Osteoblast (primary cell): ENCODE measurements at places on chromosomes 12 and 14. TPM values are rescaled to one million over a fixed set of nuclear protein-coding genes. Genes with fewer than 3 reads are reported as not detected.
A peak's percentile ranks its signal among the peaks of the same experiment; 100 is the strongest.

PPFIA2 gene
- 3.3 and 4.7 TPM in 2 replicates for total RNA-seq

- no peak overlapping the region for H3K4me3 ChIP-seq
- no peak overlapping the region for H3K27ac ChIP-seq
- H3K4me1 ChIP-seq = no peaks in the 10 kb centered on the region
- no peaks in the 10 kb centered on the region for H3K27me3 ChIP-seq
- peak; percentile 41 for DNase-seq
These were observed 17.1 kb downstream of the ANKRD9 start for GRCh38 chr14:102492531-102492910.

NKX2-1 gene
- total RNA-seq = not detected in 2 replicates

SHMT2 gene
- 384 and 408 TPM in 2 replicates for total RNA-seq

DNA sequence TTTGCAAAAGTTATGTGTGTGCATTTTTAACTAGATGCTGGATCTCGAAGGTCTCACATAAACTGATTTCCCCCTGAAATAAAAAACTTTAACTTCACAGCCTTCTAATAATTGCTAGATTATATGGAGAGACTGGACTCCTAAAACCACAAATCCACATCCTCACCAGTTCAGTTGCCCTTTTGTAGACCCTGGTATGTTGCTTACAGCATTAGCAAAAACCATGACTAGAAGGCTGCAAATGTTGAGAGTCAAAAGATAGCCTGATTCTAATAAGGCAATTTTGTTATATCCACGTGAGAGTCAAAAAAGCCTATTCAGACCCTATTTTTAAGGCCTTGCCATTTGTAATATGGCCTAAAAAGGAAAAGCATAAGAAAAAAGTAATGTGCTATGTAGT, 37.4 kb downstream of the RASSF8 start:
- H3K4me3 ChIP-seq = no peak overlapping the region
- H3K4me1 ChIP-seq = peaks cover 68% of the 10 kb centered on the region
- H3K27ac ChIP-seq = peak overlapping the region; percentile 98
- no peak for DNase-seq

ACSM4 gene
- total RNA-seq = not detected in 2 replicates

- DNase-seq = no peak
- H3K4me1 ChIP-seq = peaks cover 38% of the 10 kb centered on the region
- H3K36me3 ChIP-seq = no peaks in the 10 kb centered on the region
- H3K27ac ChIP-seq = no peak overlapping the region
These were observed 242.5 kb downstream of the ZFP36L1 start for GRCh38 chr14:68550338-68550715.
